Activated CD8-positive, alpha-beta T cell treated with anti-CD3 and anti-CD28 coated beads for 36 hours (primary cell): ENCODE measurements at places on chromosomes 2 and 18. TPM values are rescaled to one million over a fixed set of nuclear protein-coding genes. Genes with fewer than 3 reads are reported as not detected.

DNA sequence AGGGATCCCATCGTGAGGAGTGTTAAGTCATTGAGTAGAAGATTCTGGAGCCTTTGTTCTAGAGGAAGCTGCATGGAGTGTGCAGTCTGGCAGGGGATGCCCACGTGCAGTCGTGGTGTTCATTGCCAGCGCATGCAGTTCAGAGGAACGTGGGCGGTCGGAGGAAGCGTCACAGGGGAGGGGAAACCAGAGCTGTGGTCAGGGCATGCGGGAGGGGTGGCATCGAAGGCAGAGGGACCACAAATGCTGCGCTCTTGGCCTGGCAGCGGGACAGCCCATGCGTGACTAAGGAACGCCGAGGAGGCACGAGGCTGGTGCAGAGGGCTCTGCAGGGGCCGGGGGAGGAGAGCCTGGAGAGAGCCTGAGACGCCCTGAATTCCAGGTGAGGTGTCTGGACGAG lies 141.1 kb downstream of the KLHL29 start:
- DNase-seq: peak; percentile 72

- no peak for DNase-seq
These were observed 404.0 kb upstream of the MMADHC start for GRCh38 chr2:149991576-149991975.

GRCh38 chr2:215765729-215766360 lies 247.5 kb downstream of the MREG start:
- DNase-seq: no peak

DNA sequence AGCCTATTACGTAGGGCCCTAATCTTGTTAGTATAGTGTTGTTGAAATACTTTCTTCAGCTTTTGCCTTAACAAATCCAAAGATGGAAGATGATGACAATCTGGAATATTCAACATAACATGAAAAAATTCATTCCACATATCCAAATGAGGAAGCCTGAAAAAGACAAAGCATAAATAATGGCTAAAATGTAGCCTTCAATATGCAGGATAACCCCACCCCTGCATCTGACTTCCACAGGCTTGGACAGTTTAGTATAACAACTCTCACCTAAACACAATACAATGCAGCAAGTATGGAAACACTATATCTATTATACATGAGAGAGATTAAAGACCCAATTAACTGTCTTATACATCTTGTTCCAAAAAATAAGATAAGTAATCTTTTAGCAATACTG lies 39.9 kb downstream of the BUB1 start:
- DNase-seq: no peak

- DNase-seq: no peak
These were observed 14.2 kb upstream of the KCTD1 start for GRCh38 chr18:26562568-26562967.

Gene MC5R
- total RNA-seq: not detected

Gene ATP6V1C2
- not detected for total RNA-seq

Gene PRKAG3
- not detected for total RNA-seq

Gene COL6A3
- total RNA-seq: 4.0 TPM

Gene CIDEA
- total RNA-seq: not detected
